ENCODE measurements at places on chromosomes 13 and 19.

DNA sequence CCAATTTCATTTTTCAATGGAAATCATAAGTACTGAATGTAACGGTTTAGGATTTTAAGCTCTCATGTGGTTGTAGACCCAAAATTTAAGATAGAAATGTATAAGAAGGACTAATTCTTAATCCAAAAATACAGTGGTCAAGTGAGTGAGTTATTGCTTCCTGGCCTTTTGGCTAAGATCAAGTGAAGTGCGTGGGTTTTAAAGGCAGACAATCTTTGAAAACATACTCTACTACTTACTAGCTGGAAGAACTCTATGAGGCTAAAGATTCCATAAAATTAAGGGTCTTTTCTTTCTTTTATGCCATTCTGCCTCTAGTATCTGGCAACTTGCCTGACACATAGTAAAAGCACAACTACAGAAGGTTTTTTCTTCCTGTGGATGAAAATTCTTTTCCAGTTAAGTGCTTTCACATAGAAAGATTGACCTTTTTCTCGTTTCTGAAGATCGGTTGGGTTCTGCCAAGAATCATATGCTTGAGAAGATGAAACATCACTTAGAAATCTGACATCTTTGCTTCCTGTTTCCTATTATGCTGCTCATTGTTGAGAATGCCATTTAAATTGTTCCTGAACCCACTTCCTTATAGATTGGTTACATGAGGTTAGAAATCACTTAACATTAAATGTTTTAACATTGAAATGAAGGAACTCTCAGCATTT, 26.4 kb upstream of the SCEL start:
- no peak for DNase-seq

- DNase-seq: no peak
Observed at GRCh38 chr13:42970824-42971690, 21.0 kb downstream of the EPSTI1 start.

- DNase-seq: no peak
Observed at GRCh38 chr13:103134271-103134670, 68.1 kb upstream of the SLC10A2 start.

- DNase-seq: no peak
Observed at GRCh38 chr19:47545061-47545948, 27.6 kb downstream of the ZNF541 start.

DNA sequence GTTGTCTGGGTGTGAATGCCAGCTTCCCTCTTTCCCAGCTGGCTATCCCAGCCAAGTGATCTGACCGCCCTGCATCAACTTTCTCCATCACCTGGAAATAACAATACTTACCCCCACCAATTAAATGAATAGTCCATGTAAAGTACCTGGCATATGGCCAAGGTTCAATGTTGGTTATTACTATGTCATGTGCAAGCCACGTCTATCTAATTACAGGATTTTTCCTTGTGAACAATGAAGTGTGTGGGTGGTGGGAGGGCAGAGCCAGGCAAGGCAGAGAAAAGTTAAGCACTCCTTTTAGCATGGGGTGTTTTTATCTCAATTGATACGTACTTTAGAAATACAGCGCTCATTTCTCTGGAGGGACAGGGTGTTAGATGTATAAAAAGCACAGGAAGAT, 121.1 kb downstream of the NHLRC3 start:
- DNase-seq: no peak

- peak; percentile 92 for DNase-seq
Observed at GRCh38 chr19:19203012-19203856, at the start of gene NR2C2AP. Gene NR2C2AP (minus strand): TSS chr19:19203414. CDS start chr19:19203060, 354 bp downstream.

GRCh38 chr19:10612499-10613119, 12.7 kb upstream of the SLC44A2 start:
- no peak for DNase-seq

DNA sequence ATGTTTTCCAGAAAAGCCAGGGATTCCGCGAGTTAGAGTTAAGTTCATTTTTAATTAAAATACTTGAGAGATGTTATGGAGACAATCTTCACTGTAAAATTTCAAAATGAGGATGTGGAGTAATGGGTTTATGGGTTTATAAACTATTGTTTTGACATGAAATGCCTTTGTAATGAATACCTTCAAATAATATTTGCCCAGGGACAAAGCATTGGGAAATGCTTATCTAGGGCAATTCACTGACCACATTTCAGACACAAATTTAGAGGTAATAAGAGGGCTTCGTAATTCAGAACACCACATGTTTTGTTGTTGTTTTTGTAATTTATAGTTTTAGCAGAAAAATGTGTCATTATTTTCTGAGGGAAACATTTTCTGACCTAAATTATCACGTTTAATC, 241.1 kb upstream of the ATXN8OS start:
- DNase-seq: no peak

- no peak for DNase-seq
Observed at GRCh38 chr13:45966715-45967114, 85.8 kb downstream of the ZC3H13 start.

DNA sequence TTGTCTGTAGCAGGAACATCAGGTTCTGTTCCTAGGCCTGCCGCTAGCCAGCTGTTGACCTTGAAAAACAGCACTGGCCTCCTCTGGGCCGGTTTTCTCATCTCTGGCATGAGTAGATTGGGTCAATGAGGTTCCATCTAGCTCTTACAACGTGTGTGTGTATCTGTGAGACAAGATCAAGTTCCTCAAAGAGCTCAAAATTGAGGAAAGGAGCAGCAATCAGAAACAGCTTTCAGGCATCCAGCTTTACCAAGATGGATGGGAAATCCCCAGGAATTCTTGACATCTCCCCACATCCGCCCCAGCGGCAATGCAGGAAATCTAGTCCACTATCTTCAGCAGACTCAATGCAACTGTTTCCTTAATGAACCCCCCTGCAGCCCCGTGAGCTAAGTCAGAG, 4.9 kb downstream of the FLT1 start:
- no peak for DNase-seq

DNA sequence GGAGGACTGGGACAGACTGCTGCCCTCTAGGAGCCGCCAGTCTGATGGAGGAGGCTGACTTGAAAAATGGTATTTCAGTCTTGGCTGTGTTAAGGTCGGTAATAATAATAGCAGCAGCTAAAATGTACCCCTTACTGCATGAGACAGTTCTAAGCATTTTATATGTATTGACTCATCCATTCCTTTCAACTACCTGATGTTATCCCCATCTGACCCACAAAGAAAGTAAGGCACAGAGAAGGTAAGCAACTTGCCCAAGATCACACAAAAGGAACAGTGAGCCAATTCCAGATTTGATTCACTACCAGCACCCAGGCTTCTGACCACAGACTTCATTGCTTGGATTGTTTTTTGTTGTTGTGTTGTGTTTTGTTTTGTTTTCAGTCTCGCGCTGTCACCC, 4.0 kb downstream of the NCAN start:
- no peak for DNase-seq

- peak; percentile 37 for DNase-seq
Observed at GRCh38 chr19:1315470-1316166, 29.9 kb downstream of the EFNA2 start.

GRCh38 chr19:15381864-15382263, 2.3 kb upstream of the AKAP8 start:
- no peak for DNase-seq

DNA sequence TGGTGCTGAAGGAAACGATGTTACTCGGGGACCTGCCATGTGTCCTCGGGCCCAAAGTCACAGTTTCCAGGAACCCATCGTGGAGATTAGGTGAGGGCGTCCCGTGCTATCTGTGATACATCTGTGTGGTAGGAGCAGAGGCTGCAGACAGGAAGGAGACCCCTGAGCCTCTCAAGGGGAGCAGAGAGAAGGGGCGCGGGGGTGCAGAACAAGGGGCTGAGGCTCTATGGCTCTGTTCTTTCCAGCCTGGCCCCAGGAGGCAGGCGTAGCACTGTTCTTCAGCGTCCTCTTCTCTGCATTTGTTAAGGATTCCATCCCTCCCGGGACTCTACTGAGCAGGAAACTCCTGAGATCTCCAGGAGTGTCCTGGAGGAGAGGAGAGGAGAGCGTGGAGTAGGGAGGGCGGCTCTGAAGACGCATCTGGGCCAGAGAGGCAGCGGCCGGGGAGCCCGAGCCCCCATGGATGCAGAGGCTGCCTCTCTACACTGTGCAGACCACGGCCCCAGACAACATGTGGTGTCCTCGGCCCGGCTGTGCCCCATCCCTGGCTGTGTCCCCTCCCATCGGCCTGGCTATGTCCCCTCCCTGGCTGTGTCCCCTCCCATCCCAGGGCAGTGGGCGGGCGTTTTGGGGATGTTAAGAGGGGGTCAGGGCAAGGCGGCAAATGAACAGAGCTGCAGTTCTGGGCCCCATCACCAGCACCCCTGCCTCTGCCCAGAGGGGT, 118.0 kb downstream of the ATP11A start:
- DNase-seq: no peak

DNA sequence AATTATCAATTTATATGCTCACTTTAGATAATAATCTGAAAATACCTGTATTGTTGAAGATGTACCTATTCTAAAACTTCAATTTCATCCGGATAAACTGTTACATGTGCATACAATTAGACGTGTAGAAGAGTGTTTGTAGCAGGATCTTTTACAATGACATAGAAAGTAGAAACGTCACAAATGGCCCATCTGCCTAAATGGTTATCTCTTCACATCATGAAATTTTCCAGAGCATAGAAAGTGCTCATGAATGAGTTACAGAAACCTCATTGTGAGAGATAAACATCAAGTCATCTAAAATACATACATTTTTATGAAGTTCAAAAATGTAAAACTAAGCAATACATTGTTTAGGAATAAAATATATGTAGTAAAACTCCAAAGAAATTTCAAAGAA, 607.4 kb downstream of the GPC6 start:
- DNase-seq: no peak

GRCh38 chr13:26498656-26499601, 58.6 kb upstream of the WASF3 start:
- no peak for DNase-seq

Measured in left lung (tissue), 14 donors.